ENCODE measurements at places on chromosomes 16 and 17. TPM values are rescaled to one million over a fixed set of nuclear protein-coding genes. Genes with fewer than 3 reads are reported as not detected.

GRCh38 chr17:39196241-39196807 lies 1.1 kb downstream of the CACNB1 start:
- no peak for DNase-seq
- no peaks in the 10 kb centered on the region for H3K27me3 ChIP-seq
- H3K4me1 ChIP-seq: peaks cover 22% of the 10 kb centered on the region
- H3K27ac ChIP-seq: peak overlapping the region; percentile 79

DNA sequence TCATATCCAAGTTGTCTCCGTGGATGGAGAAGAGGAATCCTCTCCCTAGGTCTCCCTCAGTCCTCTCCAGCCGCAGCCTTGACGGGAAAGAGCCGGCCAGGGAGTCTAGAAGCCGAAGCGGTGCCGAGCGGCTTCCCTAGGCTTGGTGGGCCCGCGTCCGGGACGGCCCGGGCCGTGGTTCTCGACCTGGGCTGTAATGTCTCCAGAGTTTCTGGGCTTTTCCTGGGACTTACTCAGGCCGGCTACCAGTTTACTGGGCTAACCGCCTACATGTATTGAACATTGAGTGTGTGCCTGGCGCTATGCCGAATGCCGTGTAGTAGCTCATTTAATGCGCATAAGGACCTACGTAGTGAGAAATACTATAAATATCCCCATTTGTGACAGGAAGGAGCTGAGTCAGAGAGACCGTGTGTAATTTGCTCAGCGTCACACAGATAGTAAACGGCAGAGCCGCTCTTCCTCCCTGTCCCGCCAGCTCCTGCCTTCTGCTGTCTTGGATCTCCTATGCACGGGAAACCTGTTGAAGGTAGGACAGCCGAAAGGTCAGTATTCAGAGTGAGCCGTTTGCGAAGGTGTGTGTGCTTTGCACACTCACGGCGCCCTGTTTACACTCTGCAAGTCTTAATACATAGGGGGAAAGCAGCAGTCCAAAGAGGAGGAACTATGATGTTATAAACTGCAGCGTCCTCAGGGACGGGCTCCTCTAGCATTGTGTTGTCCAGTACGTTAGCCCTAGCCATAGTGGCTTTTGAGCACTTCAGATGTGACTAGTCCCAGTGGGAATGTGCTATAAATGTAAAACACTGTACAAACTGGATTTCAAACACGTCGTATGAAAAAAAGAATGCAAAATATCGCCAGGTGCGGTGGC lies 723 bp upstream of the SPAG5 start:
- no peaks in the 10 kb centered on the region for H3K36me3 ChIP-seq
- H3K4me3 ChIP-seq: peak overlapping the region; percentile 78
- peak; percentile 84 for DNase-seq
- H3K4me1 ChIP-seq: no peaks in the 10 kb centered on the region

- no peak for DNase-seq
- no peaks in the 10 kb centered on the region for H3K4me1 ChIP-seq
- H3K27ac ChIP-seq: no peak overlapping the region
- no peaks in the 10 kb centered on the region for H3K27me3 ChIP-seq
Observed at GRCh38 chr17:53736516-53737240, 86.0 kb upstream of the KIF2B start.

DNA sequence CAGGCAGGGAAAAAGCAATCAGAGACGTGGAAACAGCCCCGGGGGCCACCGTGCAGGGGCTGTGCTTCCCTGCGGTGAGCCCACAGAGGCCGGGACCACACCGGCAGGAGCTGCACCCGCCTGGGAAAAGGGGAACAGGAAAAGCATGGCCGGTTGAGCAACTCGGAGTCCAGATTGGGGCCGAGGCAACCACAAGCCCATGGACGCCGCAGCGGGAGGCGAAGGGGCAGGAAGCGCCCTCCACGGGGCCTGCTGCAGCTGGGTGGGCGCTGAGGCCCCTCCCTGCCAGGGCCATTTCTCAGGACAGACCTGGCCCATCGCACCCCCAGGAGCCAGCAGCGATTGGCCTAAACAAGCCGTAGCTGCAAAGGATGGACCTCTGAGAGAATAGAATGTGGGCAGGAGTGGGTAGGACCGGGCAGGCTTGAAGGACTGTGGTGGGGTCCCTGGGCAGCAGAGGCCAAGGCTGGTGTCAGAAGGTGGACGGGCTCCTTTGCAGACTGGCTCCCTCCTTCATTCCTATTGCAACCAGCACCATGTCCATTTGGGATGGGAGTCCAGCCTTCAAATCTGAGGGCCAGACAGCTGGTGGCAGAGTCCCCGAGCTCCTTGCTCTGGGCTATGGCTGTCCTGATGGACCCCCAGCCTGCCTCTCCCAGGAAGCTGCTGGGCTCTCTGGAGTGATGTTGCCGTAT lies 30.4 kb downstream of the COX4I1 start:
- peak; percentile 41 for DNase-seq
- H3K4me3 ChIP-seq: no peak overlapping the region
- no peaks in the 10 kb centered on the region for H3K27me3 ChIP-seq

OTOA gene
- not detected for total RNA-seq

Data from Peyer's patch (tissue), 4 donors.